ENCODE measurements at places on chromosomes 12 and 14.

DNA sequence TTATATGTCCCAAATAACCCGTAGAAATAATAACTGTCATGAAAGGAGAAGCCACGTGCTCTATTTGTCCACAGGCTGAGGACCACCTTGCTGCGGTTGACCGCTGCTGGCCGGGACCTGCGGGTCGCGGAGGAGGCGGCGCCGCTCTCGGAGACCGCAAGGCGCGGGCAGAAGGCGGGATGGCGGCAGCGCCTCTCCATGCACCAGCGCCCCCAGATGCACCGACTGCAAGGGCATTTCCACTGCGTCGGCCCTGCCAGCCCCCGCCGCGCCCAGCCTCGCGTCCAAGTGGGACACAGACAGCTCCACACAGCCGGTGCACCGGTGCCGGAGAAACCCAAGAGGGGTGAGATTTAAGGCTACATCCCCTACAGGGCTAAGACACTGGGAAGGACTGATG is 21.0 kb downstream of the RPGRIP1 start:
- DNase-seq: peak; percentile 11

GRCh38 chr12:69833696-69834095 is 8.7 kb downstream of the MYRFL start:
- no peak for DNase-seq

- DNase-seq: peak; percentile 62
Measured at GRCh38 chr14:39988939-39989338, 556.7 kb upstream of the FBXO33 start.

DNA sequence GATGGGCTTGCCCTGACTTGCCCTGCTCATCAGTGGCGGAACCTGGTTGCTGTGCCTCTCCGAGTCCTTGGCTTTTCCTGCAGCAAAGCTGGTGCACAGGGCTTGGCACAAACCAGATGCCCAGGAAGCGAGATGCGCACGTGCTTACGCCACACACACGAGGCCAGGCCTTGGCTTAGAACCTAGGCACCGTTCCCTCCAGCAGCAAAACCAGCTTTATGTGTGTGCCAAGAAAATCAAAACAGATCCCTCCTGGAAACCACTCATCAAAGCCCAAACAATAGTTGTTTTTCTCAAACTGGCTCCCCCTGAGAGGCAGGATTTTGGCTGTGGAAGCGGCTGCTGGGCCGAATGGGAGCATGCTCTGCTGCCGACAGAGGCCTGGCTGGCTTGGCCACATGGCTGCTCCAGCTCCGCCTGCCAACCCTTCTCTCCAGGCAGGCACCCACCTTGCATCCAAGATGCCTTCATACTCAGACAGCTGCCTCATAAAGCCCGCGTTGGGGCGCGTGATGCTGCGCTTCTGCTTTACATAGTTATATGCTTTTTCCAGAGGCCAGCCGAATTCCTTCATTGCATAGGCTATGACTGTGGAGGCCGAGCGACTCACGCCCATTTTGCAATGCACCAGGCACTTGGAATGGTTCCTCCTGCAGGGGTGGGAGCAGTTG is 58.7 kb downstream of the SSH1 start:
- peak; percentile 46 for DNase-seq

- DNase-seq: peak; percentile 76
Measured at GRCh38 chr12:91098941-91099340, 12.4 kb downstream of the LUM start.

DNA sequence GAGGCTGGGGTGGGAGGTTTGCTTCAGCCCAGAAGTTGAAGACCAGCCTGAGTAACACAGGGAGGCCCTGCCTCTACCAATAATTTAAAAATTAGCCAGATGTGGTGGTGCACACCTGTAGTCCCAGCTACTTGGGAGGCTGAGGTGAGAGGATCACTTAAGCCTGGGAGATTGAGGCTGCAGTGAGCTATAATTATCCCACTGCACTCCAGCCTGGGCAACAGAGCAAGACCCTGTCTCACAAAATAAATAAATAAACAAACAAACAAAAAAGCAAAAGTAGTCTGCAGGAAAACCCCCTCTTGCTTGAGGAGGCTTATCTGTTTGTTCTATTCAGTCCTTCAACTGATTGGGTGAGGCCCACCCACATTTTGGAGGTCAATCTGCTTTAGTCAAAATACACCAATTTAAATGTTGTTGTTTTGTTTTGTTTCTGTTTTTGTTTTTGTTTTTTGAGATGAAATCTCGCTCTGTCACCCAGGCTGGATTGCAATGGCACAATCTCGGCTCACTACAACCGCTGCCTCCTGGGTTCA is 24.9 kb upstream of the TXNRD1 start:
- no peak for DNase-seq

- no peak for DNase-seq
Measured at GRCh38 chr14:60884134-60884533, 96.7 kb downstream of the TRMT5 start.

- DNase-seq: peak; percentile 8
Measured at GRCh38 chr12:49160399-49160798, 28.5 kb downstream of the TUBA1A start.

- no peak for DNase-seq
Measured at GRCh38 chr12:114665411-114666260, 18.3 kb downstream of the TBX3 start.
